ENCODE measurements at places on chromosomes 3 and 15. TPM values are rescaled to one million over a fixed set of nuclear protein-coding genes. Genes with fewer than 3 reads are reported as not detected.

CHAC1 gene
- 11.9 TPM for total RNA-seq

- H3K4me1 ChIP-seq, result no peaks in the 10 kb centered on the region
- no peaks in the 10 kb centered on the region for H3K27me3 ChIP-seq
- H3K4me3 ChIP-seq, result no peak overlapping the region
- H3K27ac ChIP-seq, result no peak overlapping the region
These were observed 8.7 kb downstream of the PLS1 start for GRCh38 chr3:142604940-142605339.

DNA sequence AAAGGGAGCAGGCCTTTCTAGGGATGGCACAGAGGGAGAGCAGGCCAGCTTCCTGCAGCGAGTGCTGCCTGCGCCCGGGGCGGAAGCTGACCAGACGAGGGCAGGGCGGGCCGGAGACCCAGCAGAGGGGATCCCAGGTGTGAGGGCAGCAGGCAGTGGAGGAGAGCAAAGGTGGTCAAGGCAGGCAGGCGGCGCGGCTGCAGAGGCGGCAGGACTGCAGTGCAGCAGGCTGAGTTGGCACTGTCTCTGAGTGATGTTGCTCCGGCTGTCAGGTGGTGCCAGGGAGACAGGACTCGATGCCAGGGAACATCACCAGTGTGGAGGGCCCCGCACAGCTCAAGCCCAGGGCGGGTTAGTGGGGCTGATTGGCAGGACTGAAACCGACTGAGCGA, 22.3 kb upstream of the PLXNA1 start:
- no peak overlapping the region for H3K4me3 ChIP-seq
- no peaks in the 10 kb centered on the region for H3K36me3 ChIP-seq
- H3K27me3 ChIP-seq, result no peaks in the 10 kb centered on the region
- H3K4me1 ChIP-seq, result peaks cover 8% of the 10 kb centered on the region
- no peak for DNase-seq

GRCh38 chr3:47533996-47534454, 20.5 kb upstream of the ELP6 start:
- no peak for DNase-seq
- no peaks in the 10 kb centered on the region for H3K27me3 ChIP-seq
- no peak overlapping the region for H3K4me3 ChIP-seq
- no peaks in the 10 kb centered on the region for H3K36me3 ChIP-seq
- H3K27ac ChIP-seq, result no peak overlapping the region
